ENCODE measurements at places on chromosomes 4 and X.

GRCh38 chr4:21872101-21872500 lies 76.5 kb downstream of the KCNIP4 start:
- no peak for DNase-seq

DNA sequence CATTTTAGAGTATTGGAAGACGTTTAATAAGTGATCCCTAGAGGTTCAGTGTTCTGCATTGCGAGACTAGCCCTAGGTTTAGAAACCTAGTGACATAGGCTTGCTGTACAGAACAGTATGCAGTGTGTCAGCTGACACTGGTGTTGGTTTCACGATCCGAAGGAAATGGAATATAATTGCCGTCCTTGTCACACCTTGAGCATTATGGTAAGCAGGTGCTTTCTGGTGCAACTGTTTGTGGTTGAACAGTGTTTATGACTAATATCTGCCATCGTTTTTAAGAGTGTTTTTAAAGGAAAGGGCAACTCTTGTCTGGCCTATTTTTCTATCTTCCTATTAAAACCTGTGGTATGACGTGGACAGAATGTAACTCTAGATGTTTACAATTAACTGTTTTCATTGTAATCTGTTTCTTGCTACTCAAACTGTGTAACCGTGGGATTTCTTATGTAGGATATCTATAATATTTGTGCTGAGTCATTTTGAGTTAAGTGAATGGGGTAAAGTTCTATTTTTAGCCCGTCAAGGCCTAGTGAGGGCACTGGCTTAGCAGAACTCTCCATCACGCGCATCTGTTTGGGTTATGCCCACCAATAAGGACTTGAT lies 53.8 kb upstream of the TBC1D14 start:
- DNase-seq: no peak

- no peak for DNase-seq
Observed at GRCh38 chrX:71056867-71057266, 11.3 kb downstream of the SNX12 start.

DNA sequence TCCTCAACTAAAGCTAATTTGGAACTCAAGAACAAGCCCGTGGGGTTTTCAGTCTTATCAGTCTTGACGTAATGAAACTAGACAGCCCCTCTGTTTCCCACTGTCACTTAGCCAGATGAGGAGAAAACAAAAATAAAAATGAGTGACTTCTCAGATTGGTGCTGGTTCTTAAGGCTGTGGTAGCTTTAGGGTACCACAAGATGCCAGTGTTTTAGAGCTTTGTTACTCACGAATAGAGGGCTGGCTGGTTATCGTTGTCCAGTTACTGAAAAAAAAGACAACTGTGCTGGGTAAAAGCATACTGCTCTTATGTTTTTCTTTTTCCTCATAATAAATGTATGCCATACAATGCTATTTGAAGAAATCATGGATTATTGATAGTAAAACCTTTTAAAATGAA lies 796.7 kb downstream of the RAPGEF2 start:
- no peak for DNase-seq

- no peak for DNase-seq
Observed at GRCh38 chrX:116226665-116227484, 56.3 kb downstream of the AGTR2 start.

- DNase-seq: peak; percentile 75
Observed at GRCh38 chr4:109406337-109406931, 27.2 kb upstream of the SEC24B start.

- no peak for DNase-seq
Observed at GRCh38 chr4:36374836-36375511, 93.6 kb downstream of the DTHD1 start.

- DNase-seq: no peak
Observed at GRCh38 chr4:8867624-8868320, 3.9 kb downstream of the HMX1 start.

DNA sequence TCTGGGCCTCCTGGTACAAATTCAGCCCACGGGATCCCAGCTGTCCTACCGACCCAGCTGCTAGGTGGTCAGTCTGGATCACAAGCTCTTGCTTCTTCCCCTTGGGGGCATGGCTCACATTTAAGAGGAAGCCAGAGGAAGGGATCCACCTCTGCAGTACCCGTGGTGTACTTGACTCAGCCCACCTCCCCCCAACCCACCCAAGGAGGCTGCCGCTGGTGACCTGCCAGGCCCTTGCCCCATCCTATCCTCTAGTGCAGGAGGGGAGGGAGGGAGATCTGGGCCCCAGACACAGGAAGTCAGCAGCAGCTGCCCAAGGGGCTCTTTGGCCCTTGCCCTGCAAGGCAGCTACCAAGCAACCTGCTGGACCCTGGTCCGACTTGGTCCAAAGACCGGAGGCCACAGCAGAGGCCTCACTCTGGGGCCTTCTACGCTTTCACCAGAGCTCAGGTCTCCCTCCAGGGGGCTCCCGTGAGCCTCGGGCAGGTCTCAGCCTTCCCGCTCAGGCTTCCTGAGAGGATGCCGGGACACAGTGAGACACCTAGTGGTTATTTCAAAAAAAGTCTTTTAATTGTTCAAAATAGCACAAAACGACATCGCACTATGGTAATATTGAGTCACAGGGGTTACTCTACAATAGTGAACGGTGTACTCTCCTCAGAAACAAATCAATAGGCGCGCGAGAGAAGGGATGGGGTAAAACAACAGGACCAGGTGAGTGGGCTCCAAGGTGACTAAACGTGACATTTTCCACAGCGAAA lies 2.7 kb upstream of the RENBP start:
- DNase-seq: peak; percentile 61

DNA sequence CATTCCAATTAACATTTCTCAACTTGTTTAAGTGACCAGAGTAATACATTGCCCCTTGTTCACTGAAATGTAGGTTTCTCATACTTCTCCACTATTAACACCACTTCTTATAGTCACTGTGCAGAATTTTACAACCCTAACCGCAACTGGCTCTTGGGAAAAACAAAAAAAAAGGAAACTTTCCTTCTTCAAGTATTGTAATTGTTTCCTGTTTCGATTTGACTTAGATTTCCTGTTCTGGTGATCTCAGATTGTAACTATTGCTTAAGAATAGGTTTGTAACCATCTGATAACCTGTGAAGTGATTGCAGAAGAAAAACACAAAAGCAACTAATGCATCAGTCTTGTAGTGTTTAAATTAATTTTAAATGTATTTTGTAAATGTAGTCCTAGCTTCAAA lies 594.7 kb upstream of the GALNT7 start:
- peak; percentile 5 for DNase-seq

DNA sequence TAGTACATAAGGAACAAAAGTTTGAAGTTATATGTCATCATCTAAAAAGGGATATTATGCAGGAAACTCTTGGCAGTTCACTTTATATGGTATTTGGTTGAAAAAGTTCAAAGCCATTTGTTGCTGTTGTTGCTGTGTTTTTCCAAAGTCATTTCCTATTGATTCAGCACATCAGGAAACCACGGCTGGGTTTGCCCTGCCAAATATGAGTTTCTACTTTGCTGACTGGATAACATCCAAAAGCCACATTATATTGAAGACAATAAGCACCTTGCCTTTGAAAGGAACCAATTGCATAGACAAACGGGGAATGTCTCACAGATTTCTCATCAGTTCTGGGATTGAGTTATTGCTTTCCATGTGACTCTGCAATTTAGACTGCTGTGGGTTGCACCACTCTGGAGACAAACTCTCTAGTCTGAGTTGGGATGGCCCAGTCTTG lies 206.1 kb downstream of the SLC39A8 start:
- DNase-seq: no peak

DNA sequence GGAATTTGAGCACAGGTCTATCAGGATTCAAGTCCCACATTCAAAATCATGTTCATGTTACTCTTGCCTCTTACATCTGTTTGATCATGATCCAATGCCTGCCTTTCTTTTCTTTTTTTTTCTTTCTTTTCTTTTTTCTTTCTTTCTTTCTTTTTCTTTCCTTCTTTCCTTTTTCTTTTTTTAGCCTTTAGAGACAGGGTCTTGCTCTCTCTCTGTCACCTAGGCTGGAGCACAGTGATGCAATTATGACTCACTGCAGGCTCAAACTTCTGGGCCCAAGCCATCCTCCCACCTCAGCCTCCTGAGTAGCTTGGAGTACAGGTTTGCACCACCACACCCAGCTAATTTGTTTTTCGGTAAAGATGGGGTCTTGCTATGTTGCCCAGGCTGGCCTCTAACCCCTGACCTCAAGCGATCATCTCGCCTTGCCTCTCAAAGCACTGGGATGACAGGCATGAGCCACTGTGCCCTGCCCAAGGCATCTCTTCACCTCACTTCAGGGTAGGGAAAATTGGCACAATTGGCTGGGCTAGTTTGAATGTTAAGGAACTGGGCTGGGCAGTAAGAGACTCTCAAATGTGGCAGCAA lies 359.2 kb downstream of the FBXW7 start:
- DNase-seq: no peak

GRCh38 chrX:5842601-5843000 lies 386.1 kb downstream of the NLGN4X start:
- DNase-seq: no peak
